ENCODE measurements at places on chromosomes 3 and 15. TPM values are rescaled to one million over a fixed set of nuclear protein-coding genes. Genes with fewer than 3 reads are reported as not detected.

TRH gene
- total RNA-seq: not detected

GOLGA8R gene
- total RNA-seq: 2.1 TPM

ELL3 gene
- total RNA-seq: 1.9 TPM

GOLGA8J gene
- total RNA-seq: not detected

MOBP gene
- not detected for total RNA-seq

DNA sequence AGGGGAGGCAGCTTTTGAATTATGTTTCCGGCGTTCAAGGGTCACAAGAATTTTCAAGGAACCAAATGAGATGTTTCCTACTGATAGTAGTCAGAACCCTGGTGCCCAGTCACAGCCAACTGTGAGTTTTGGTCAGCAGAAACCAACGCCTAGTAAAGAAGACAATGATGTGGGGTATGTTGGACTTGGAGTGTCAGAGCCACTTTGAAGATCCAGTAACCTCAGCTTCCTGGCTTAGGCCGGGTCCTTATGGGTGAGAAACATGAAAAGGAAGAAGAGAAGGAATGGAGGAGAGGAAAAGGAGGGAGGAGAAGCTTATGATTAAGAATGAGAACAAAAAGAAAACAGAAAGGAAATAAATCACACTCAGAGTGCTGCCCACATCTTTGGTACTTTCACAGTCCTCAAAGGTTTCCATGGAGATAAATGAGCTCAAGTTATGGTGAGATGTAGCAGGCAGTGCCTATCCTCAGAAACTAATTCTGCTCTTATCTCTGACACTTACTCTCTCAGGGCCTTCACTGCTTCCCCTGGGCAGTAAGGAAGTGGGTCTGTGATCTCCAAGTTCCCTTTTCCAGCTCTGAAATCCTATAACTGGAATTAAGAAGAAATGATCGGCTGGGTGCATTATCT is 2.0 kb upstream of the MCF2L2 start:
- no peak for DNase-seq
- H3K27me3 ChIP-seq: peaks cover 10% of the 10 kb centered on the region
- no peak overlapping the region for H3K27ac ChIP-seq
- H3K4me1 ChIP-seq: no peaks in the 10 kb centered on the region
- H3K36me3 ChIP-seq: no peaks in the 10 kb centered on the region
- no peak overlapping the region for H3K4me3 ChIP-seq

GRCh38 chr3:16177962-16178627 is 3.6 kb downstream of the GALNT15 start:
- H3K27ac ChIP-seq: no peak overlapping the region
- peaks cover 4% of the 10 kb centered on the region for H3K4me1 ChIP-seq
- H3K27me3 ChIP-seq: no peaks in the 10 kb centered on the region
- no peak overlapping the region for H3K4me3 ChIP-seq

GRCh38 chr3:157533298-157534070 is 30.3 kb upstream of the VEPH1 start:
- no peak overlapping the region for H3K27ac ChIP-seq
- no peaks in the 10 kb centered on the region for H3K4me1 ChIP-seq
- no peak for DNase-seq
- no peaks in the 10 kb centered on the region for H3K36me3 ChIP-seq
- no peaks in the 10 kb centered on the region for H3K27me3 ChIP-seq

DNA sequence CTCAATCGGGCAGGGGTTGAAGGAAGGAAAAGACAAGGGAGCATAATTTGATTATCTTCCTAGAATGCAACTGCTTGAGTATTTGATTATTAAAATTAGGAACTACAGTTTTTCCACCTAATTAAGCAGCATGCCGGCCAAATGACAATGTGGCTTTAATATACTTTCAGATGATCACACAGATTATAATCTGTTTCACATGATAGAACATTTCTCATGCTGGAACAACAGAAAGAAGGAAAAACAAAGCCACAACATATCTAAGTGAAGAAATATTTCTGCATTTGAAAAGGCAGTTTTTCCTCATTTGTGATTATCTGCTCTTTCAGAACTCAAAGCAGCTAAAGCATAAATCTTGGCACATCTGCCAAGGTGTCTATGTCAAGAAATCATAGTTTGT is 82.7 kb downstream of the STRIT1 start:
- no peaks in the 10 kb centered on the region for H3K27me3 ChIP-seq
- no peak overlapping the region for H3K27ac ChIP-seq
- no peak overlapping the region for H3K4me3 ChIP-seq
- no peak for DNase-seq
- H3K4me1 ChIP-seq: no peaks in the 10 kb centered on the region

DNA sequence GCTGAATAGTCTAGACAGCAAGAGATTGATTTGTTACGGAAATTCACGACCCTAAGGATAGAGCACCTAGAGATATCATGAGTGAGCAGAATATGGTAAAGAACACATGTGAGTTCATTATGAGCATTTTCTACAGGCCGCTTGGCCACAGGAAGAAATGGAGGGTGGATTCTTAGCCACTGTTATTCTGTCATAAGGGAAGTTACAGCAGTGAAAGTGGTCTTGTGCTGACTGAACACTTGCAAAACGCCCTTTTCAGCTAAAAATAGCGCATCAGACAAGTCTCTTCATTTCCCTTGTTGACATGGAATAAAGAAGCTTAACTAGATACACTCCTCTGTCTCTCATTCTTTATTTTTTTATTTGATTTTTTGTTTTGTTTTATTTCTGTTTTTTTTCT is 19.8 kb downstream of the DGKG start:
- H3K4me3 ChIP-seq: no peak overlapping the region
- no peaks in the 10 kb centered on the region for H3K36me3 ChIP-seq
- no peak for DNase-seq

GRCh38 chr3:32193101-32193500 is 45.4 kb upstream of the CMTM8 start:
- H3K27ac ChIP-seq: no peak overlapping the region
- no peaks in the 10 kb centered on the region for H3K27me3 ChIP-seq
- H3K4me1 ChIP-seq: no peaks in the 10 kb centered on the region
- H3K36me3 ChIP-seq: no peaks in the 10 kb centered on the region

DNA sequence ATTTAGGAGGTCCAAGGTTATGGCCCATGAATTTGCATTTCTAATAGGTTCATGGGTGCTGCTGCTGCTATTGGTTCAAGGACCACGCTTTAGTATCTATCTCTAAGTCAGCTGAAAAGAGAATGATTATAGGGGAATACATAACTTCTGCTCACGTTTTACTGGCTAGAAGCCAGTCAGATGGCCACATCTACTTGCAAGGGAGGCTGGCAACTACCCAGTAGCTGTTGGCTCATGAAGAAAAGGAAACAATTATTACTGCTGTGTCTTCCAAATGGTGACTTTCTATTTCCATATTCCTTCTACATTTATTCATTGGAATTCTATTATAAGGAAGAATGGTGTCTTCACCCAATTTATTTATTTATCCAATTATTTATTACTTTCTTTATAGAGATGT is 54.2 kb downstream of the SLC25A36 start:
- H3K27ac ChIP-seq: no peak overlapping the region
- H3K36me3 ChIP-seq: no peaks in the 10 kb centered on the region
- H3K4me3 ChIP-seq: no peak overlapping the region
- no peaks in the 10 kb centered on the region for H3K4me1 ChIP-seq

DNA sequence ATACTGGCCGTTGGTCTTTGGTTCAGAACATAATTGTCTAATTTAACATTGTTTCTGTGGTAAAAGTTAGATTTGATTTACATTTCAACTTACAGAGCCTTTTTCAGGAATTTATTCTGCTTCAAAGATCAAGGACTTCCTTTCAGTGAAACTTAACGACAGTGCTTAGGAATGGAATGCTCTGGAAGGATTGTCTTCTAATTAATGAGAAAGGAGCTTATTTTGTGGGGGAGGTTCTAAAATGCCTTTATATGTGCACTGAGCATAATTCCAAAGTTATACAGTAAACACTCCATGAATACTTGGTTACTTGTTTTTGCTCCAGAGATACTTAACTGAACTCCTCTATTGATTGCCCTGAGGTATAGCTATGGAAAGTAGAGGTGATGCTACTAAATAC is 75.7 kb downstream of the CACNA1D start:
- no peaks in the 10 kb centered on the region for H3K36me3 ChIP-seq
- no peaks in the 10 kb centered on the region for H3K27me3 ChIP-seq
- H3K27ac ChIP-seq: no peak overlapping the region
- H3K4me3 ChIP-seq: no peak overlapping the region
- no peaks in the 10 kb centered on the region for H3K4me1 ChIP-seq
- DNase-seq: no peak

DNA sequence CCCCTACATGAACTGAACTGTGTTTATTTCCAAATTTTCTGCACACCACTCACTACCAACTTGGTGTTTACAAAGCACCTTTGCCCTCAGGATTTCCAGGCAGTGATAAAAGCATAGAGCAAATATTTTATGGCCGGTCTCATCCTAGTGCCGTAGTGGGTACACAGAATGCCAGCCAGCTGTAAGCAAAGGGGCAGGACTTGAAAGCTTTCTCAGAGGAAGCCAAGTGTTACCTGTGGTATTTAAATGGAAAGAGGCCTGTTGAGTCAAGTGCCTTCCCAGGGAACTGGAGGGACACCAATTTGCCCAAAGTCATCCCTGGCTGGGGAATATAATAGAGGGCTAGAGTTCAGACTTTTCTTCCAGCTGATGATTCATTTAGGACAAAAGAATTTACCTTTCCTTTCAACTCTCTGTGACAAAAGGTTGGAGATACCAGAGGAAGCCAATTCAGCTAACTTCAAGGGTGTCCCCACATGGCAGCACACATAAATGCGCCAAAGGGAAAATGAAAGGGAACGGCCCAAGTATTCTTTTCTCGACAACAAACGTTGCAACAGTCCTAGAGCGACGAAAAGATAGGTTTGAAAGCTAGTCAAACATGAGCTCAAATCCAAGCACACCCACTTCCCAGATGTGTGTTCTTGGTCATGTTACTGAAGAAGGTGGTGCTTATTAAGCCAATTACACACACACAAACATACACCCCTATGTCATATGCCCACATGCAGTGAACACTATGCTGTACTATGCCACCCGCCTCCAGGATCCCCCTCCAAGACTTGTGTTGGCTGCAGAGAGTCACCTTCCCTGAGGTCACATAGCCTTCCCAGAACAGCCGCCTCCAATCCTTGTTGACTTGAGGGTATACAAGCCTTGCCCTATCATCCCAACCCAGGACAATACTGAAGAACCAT is 27.7 kb downstream of the MAGI1 start:
- H3K27me3 ChIP-seq: no peaks in the 10 kb centered on the region
- H3K4me1 ChIP-seq: no peaks in the 10 kb centered on the region
- DNase-seq: no peak
- H3K4me3 ChIP-seq: peak overlapping the region; percentile 10
- no peaks in the 10 kb centered on the region for H3K36me3 ChIP-seq

GRCh38 chr3:185024966-185025365 is 127.9 kb downstream of the C3orf70 start:
- H3K27ac ChIP-seq: no peak overlapping the region
- no peaks in the 10 kb centered on the region for H3K36me3 ChIP-seq
- no peaks in the 10 kb centered on the region for H3K27me3 ChIP-seq
- no peak overlapping the region for H3K4me3 ChIP-seq

DNA sequence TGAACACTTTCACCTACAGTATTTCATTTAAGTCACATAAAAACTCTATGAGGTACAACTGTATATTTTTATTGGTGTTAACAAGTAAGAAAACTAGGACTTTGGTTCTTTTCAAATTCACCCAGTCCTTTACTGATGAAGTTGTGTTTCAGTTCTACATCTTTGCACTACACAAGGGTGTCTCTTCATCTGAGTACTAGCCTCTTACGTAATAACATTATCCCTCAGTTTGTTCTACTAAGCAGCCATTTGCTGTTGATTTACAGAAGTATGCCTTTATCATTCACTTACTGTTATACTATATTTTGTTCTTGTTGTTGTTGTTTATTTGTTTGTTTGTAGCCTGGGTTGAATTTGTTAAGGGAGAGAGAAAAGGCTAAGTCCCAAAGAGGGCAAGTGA is 311.9 kb downstream of the PLOD2 start:
- H3K4me1 ChIP-seq: no peaks in the 10 kb centered on the region
- no peak for DNase-seq
- H3K27ac ChIP-seq: no peak overlapping the region

DNA sequence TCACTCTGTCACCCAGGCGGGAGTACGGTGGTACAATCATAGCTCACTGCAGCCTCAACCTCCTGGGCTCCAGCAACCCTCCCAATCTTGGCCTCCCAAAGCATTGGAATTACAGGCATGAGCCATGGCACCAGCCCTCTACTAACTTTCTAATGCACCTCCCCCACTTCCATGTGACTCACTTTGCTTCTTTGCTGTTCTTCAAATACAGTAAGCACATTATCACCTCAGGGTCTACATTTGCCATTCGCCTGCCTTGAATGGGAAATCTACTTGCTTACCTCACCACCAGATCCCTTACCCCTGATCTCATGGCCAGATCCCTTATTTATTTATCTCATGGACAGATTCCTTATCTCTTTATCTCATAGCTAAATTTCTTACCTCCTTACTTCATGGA is 235.3 kb downstream of the KCNMB2 start:
- H3K27me3 ChIP-seq: no peaks in the 10 kb centered on the region
- H3K4me3 ChIP-seq: no peak overlapping the region
- H3K36me3 ChIP-seq: no peaks in the 10 kb centered on the region

- no peak overlapping the region for H3K4me3 ChIP-seq
- no peak overlapping the region for H3K27ac ChIP-seq
- H3K36me3 ChIP-seq: no peaks in the 10 kb centered on the region
- H3K4me1 ChIP-seq: no peaks in the 10 kb centered on the region
Measured at GRCh38 chr3:126557415-126557745, 1.4 kb downstream of the C3orf22 start.

DNA sequence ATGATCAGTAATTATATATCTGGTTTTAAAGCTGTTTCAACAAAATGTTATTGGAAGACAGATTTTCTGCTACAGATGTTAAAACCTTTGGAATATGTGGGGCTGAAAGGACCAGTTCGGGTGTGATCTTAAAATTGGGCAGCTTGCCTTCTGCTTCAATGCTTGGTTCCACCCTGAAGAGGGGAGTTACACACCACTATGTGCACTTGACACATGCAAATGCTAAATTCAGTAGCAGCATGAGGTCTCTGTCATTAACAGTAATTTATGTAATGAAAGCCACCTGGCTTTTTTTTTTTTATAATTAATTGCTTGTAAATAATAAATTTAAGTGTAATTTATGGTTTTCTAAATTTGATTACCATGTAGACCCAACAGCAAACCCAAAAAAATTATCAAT is 24.6 kb downstream of the CDIN1 start:
- no peak for DNase-seq
- H3K27me3 ChIP-seq: no peaks in the 10 kb centered on the region
- H3K4me3 ChIP-seq: no peak overlapping the region
- no peak overlapping the region for H3K27ac ChIP-seq

DNA sequence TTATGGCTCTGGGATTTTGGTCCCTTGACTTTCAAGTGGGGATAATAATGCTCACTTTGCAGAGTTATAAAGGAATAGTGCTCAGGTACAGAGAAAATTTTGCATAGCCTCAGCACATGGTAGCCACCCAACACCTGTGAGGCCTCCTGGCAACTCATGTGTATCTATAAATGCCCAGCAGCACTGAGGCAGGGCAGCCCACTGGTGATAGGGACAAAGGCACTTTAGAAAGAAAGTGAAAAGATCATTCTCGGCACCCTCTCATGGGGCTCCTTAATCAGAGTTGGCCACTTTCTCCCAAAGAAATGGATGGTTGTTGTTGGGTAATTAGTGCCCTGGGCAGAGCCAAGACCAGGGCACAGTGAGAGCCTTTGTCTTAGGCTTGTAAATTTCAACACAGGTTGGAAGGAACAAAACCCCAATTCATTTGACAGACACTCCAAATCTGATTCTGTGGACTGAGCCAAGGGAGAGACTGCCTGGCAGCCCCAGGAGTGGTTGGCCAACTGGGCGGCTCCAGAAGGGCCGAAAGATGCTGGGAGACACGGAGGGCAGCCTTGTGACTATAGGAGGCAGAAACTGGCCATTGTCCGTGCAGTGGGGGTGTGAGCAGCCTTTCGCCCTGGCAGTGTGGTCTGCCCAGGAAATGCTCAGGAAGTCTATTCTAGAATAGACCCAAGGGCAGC is 213.2 kb upstream of the RGMA start:
- H3K4me1 ChIP-seq: no peaks in the 10 kb centered on the region
- DNase-seq: no peak
- H3K27ac ChIP-seq: no peak overlapping the region
- H3K36me3 ChIP-seq: no peaks in the 10 kb centered on the region
- no peak overlapping the region for H3K4me3 ChIP-seq
